Stimulated activated CD4-positive, alpha-beta T cell treated with anti-CD3 and anti-CD28 coated beads, Interleukin-1b, Interleukin-23, amount 100 ng/mL, for 1 hour (primary cell): ENCODE measurements at places on chromosomes 2 and 18.

DNA sequence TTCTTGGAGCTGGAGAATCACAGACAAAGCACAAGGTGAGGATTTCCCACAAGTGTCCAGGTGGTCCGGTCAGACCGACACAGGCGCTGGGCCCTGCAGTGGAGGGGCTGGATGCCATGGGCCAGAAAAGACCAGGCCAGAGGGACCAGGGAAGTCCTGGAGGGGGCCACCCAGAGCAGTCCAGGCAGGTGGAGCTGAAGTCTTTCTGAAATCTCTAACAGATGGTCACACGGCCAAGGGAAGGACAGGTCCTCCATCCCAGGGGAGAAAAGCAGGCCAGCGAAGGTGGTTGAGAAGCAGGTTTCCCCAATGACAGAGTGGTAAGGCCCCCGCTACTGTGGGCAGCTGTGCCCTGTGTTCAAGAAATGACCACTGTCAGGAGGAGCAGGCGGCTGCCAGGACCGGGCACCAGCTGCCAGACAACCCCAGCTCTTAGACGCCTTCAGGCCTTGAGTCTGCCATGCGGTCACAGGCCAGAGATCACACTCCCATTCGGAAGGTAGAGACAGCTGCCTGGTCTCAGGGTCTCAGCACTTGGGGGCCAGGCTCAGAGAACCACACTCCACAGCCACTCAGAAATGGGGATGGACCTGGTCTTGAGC is 25.9 kb downstream of the HS1BP3 start:
- no peak for DNase-seq

- DNase-seq, result no peak
Measured at GRCh38 chr18:46269275-46269674, 165.1 kb downstream of the HAUS1 start.

GRCh38 chr18:449374-449773 is 51.1 kb downstream of the COLEC12 start:
- DNase-seq, result no peak

- DNase-seq, result no peak
Measured at GRCh38 chr2:18752022-18752493, 162.7 kb upstream of the NT5C1B start.

GRCh38 chr18:49207361-49207760 is 253.1 kb downstream of the DYM start:
- no peak for DNase-seq
